Eye (tissue), 1 donor: ENCODE measurements at places on chromosomes 1 and 21.
A peak's percentile ranks its signal among the peaks of the same experiment; 100 is the strongest.

GRCh38 chr1:231731268-231731667, 104.7 kb downstream of the DISC1 start:
- DNase-seq: no peak

DNA sequence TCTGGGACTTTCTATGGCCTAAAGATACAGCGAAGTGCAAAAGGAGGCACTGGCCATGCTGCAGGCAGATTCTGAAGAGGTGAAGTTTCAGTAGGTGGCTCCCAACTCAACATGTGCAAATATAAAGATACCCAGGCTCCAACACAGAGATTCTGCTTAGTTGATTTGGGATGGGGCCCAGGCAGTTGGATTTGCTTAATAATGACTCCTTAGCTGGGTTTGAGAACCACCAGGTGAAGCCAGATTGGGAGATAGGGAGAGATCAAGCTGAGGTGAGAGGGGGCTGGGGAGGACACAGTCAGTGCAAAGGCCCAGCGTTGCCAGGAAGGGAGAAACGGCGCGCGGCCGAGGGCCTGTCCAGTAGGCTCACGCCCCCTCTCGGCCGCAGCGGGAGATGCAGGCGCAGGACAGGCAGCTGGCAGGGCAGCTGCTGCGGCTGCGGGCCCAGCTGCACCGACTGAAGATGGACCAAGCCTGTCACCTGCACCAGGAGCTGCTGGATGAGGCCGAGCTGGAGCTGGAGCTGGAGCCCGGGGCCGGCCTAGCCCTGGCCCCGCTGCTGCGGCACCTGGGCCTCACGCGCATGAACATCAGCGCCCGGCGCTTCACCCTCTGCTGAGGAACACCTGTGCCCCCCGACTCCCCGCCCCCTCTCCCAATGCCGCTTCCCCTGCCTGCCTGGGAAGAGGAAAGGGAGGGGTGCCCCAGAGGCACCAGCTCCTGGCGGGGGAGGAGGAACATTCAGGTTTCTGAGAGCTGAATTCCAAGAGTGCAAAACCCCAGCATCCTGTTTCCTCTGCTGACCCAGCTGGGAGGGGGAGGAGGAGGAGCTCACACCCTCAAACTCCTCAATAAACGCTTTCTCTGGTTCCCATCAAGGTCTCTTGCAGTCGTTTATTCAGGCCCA, 1.2 kb downstream of the FAM167B start:
- peak; percentile 87 for DNase-seq

DNA sequence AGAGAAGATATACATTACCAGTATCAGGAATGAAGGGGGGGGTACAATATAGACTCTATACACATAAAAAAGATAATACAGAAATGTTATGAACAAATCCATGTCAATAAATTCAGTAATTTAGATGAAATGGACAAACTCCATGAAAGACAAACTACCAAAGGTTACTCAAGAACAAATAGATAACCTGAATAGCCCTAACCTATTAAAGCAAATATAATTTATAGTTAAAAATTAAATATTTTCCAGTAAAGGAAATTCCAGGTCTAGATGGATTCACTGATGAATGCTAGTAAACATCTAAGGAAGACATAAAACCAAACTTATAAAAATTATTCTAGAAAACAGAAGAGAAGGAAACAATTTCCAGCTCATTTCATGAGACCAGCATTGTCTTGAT, 13.2 kb downstream of the BLZF1 start:
- no peak for DNase-seq

DNA sequence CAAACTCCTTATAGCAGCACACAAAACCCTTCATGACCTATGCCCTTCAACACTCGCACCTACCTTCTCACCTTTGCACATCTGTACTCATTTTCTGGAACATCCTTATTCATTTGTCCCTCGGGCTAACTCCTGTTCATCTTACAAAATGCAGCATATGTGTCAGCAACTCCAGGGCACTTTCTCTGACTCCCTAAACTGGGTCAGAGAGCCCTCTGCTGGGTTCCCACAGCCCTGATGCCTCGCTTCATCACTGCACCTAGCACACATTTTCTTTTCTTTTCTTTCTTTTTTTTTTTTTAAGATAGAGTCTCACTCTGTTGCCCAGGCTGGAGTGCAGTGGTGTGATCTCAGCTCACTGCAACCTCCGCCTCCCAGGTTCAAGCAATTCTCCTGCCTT, 54.0 kb downstream of the RAB3B start:
- DNase-seq: no peak

DNA sequence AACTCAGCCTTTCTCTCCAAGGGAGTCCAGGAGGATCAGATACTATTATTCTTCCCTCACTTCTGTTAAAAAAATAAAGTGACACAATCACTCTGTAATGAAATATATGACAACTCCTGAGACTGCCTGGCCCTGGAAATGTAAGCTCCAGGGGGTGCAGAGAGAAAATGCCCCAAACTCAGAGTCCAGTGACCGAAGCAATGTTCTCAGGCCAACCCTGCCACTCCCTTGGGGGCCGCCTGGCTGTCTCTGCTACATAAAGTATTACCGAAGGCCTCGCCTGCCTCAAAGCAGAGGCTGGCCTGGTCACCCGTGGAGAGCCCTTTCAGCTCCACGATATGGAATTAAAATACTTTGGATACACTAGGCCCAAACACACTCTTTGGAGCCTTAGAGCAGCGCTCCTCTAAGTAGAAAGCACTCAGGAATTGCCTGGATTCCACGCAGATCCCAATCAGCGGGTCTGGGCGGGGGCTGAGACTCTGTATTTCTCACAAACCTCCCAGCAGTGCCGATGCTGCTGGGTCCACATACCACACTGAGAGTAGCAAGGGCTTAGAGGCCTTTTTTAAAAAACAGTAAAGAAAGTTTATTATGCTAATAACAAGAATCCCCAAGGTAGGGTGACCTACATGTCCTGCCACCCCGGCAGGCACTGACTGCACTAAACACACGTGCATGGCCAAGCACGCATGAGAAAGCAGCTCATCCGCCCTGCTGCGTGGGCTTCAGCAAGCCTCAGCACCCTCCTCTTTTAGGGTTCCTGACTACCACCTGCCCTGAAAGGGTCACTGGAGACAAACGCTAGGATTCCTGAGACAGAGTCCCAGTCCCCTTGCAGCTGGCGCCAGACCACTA, 31.1 kb downstream of the TMCO4 start:
- DNase-seq: peak; percentile 48

DNA sequence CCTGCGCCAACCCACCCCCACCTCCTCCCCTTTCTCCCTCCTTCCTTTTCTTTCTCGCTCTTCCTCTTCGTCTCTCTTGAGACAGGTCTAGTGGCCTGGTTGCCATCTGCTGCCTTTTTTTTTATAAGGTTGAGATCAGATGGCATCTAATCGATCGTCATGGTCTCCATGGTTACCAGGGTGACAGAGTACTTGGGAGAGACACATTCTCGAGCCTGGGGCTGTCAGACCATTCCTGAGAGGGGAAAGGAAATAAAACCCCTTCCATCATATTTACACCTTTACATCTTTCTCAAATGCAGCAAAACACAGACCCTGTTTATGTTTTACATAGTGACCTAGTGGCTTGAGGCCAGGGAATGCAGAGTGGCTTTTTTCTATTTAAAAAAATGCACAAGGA, 53.5 kb upstream of the SLC22A15 start:
- DNase-seq: peak; percentile 93

GRCh38 chr1:65002508-65003315, 36.4 kb upstream of the JAK1 start:
- peak; percentile 84 for DNase-seq

DNA sequence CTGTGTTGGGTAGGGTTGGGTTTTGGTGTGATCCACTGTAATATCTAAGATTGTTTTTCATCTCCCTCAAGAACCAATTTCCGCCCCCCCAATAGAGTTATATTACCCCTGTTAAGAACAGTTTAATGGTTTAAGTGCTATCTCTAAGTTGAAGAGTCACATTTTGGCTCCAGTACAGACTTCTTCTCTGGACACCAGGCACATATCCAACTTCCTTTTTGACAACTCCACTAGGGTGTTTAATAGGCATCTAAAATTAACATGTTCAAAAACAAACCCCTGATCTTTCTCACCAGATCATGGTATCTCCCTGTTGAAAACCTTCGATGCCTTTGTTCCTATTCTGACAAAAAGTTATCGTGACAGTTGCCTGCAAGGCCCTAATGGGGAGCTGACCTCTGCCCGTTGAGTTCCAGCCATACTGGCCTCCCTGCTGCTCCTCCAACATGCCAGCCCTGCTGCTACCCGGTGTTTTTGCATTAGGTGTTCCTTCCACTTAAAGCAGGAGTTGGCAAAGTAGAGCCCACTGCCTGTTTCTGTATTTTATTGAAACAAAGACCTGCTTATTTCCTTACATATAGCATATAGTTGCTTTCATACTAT, 18.6 kb downstream of the USP24 start:
- DNase-seq: peak; percentile 56

- DNase-seq: no peak
These were observed 76.3 kb downstream of the UCK2 start for GRCh38 chr1:165903672-165904071.

DNA sequence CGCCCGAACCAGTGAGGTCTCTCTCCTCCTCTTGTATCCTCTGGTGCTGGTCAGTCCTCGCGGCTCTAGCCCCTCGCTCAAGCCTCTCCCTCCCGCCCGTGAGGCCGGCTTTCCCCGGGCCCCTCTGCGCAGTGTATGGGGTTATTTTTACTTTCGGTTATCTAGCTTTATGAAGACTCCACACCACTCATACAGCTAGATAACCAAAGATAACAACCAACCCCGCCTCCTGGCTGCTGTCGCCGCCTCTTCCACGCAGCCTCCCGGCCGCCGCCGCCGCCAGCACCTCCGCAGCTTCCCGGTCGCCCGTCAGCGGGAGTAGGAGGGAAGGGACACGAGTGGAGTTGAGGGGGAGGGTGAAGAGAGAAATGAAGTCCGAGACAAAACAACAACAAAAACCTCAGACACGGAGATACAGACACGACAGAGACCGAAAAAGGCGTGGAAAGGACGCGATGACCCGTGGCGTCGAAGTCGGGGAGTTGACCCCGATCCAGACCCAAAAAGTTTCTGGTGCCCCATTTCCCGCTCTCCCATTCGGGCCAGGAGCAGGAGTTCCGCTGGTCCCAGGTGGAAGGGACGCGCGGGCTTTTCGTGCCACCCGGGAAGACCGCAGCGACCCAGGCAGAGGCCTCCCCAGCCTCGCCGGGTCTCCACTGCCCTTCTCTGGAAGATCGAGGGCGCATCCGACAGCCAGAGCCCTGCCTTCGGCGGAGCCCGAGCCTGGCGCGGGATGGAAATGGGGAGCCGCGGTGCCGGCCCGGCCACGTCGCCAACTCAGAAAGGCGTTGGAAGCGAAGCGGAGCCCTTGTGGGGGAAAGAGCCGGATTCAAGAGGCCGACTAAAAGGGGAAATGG, 51.4 kb downstream of the RHBG start:
- DNase-seq: peak; percentile 38

DNA sequence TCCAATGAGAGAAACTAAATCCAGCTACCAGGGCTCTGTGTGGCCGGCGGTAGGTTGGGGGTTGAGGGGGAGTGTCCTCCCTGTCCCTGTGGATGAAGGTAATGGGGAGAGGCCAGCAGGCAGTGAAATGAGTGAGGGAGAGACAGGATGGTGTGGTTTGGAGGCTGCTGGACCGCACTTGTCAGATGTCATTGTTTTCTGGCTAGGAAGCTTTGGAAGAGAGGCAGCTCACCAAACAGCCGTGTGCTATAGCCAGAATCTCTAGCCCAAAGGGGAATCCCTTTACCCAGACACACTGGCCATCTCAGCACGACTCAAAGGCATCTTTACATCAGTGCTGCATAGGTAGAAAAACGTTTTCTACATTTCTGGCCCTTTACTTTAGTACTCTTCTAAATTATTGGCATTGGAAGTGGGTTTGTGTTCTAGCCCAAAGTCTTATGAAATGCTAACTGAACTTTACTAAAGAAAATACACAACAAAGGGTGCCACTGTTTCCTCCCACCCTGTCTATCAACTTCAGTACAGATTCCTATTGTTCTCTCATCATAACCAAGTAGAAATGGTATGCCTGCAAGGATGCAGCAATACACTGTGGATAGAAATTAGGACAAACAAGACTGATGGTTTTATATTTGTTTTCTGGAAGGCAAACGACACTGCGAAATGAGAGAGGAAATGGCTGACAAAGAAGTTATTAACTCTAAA, 95.9 kb upstream of the COA6 start:
- no peak for DNase-seq

- DNase-seq: no peak
These were observed 4.5 kb downstream of the RFX5 start for GRCh38 chr1:151342569-151342968.

GRCh38 chr1:42993502-42994136, 35.0 kb upstream of the SLC2A1 start:
- DNase-seq: no peak

DNA sequence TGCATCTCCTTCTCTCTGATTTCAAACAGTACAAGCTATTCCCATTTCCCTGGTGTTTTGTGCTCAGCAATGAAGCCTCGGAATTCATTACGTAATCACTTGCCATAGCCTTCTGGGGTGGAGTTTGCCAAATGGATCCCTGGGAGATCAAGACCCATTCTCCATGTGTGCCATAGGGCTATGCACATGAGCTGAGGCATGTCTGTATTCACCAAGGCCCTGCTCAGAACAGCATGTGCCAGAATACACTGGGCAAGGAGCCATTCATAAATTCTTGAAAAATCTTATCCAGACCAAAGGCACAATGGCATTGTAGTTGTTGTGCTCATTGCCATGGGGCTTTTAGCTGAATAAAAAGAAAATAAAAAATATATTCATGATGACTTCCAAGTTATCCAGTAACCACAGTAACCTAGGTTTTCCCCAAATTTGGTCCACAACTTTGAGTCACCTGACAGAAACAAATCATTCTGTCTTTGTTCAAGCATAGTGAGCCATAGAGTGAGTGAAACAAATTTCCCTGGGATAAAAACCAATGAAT, 53.0 kb downstream of the CRB1 start:
- no peak for DNase-seq

DNA sequence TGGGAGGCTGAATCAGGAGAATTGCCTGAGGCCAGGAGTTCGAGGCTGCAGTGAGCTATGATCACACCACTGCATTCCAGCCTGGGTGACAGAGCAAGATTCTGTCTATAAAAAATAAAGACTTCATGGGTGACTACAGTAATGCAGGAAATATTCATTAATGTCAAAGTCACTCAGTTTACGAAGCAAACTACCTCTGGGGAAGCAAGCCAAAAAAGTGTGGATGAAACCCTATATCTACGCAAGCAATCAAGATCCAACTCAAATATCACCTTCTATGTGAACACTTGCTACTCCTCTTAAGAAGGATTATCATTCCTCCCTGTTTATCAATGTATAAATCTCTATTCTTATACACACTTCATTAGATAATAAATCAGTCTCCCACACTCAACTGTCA, 434.8 kb downstream of the SETD4 start:
- DNase-seq: no peak

DNA sequence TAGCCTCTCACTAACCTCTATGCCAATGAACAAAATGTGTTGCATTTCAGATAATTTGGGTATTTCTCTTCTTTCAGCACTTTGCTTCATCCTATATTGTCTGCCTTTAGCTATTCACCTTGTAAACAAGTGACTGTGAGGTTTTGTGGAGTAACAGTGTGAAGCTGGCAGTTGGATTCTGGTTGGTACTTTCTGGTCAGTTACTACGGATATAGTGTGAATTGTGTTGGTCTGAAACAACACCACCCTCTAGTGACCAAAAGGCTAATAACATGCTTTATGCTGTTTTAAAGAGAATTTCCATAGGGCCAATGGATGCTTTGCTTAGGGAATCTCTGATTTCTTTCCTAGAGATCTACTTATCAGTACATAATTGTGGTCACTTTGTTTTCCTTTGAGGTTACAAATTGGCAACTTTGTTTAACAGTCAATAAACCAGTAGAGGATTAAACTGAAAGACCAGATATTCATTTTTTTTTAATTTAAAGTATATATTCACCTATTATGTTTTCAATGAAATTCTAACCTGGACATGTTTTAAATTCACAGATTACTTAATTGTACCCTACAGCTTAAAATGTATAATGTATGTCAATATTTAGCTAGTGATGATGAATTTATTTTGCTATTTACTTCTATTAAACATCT, 2.5 kb upstream of the PTGER3 start:
- DNase-seq: peak; percentile 95
